ENCODE measurements at places on chromosomes 1 and 21.

DNA sequence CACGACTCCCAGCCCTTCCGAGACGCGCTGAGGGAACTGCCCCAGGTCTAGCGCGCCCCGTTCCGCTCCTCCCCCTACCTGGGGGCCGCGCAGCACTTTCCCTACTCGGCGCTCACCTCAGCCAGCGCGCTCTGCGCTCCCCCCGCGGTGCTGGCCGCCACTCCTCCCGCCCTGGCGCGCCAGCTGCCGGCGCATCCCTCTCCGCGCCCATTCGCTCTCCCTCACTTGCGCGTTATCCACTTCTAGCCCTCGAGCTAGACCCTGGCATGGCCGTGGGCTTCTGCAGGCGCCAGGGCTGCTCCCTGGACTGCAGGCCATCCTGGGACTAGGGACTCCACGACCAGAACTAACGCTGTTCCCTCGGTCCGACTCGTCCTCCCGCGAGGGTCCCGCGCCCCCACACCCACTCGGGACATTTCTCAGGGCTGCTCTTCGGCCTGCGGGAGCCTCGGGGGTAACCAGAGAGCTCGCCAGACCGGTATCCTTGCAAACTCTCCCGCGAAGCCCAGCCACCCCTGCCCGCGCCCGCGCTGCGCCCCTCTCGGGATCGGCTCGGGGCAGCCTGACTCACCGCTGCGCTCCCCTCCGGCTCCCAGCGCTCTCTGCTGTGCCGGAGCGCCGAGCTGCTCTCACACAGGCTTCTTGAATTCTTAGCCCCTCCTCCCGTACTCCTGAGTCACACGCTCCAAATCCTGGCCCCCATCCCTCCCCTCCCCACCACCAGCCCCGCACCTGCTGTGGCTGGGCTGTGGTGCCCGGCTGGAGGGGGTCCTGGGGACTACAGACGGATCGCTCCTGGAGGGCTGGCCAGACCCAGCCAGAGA is at the start of gene NGF:
Gene NGF (minus strand): TSS at position 617 of the 824 bp plus-strand sequence. CDS start 51,454 bp downstream, outside the sequence.
- DNase-seq: peak; percentile 70

DNA sequence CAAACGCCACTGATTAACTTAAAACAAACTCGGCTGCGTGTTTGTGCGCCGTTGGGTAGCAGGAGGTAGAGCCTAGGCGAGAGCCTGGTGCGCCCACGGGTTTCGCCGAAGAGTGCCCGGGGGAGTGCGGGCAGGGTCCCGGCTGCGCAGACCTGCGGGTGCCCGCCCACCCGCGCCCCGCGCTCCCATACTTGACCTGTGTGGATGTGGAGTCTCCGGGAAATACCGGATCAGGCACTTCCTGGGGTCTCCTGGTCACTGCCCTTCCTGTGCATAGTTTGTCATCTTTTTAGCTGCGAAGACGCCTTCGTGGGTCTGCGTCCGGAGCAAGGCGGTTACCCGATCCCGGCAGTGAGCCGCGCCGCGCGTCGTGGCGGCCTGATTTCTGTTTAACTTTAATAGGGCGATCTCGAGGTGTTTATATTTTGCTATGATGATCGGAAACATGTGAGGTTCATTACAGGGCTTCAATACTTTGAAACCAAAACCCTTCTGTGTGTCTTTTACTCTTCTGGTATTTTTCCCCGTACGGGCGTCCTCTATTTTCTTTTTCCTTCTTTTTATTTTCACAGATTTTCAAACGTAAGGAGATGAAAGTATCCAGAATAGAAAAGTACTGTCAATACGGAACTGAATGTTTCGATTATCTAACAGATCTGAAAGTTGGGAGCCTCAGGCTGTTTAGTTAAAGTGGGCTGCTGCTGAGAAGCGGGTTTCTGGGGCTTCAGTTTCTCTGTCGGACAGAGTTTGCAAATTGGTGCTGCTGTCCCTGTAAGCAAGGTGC is 15.2 kb downstream of the NR5A2 start:
- no peak for DNase-seq

- no peak for DNase-seq
These were observed 15.2 kb downstream of the DDX20 start for GRCh38 chr1:111770916-111771315.

GRCh38 chr1:53381790-53382401 is 54.0 kb upstream of the LRP8 start:
- no peak for DNase-seq

- no peak for DNase-seq
These were observed 62.3 kb downstream of the PTGS2 start for GRCh38 chr1:186617926-186618325.

GRCh38 chr1:174426153-174426552 is 21.6 kb upstream of the GPR52 start:
- no peak for DNase-seq

DNA sequence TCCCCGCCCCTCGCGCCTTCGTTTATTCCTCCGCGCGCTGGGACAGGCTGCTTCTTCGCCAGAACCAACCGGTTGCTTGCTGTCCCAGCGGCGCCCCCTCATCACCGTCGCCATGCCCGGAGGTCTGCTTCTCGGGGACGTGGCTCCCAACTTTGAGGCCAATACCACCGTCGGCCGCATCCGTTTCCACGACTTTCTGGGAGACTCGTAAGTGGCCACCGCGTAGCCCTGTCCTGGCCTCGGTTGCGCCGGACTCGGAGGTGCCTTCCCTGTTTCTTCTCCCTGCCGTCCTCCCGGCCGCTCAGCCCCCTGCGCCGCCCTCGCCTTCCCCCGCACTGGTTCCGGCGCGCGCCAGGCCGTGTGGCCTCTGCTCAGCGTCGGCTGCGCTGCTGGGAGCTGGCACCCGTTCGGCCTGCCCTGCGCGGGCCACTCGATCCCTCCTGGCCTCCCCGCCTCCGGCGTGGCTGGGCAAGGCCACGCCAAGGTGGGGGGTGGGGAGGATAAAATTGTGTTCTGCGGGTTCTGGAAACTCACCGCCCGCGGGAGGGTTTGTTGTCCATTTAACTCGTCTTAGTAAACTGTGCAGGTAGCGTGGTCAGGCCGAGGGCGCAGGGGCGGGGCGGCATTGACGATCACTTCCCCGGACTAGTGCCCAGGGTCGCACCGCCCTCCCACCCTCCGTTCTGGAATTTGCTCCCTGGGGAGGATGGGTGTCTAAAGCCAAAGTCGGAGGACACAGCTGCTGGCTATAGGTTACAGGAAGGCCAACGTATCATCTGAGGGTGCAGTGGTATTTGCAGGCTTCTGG is at the start of gene PRDX6:
Gene PRDX6 (plus strand): TSS at position 50 of the 808 bp plus-strand sequence. CDS start 63 bp downstream, at position 113.
- DNase-seq: peak; percentile 93

DNA sequence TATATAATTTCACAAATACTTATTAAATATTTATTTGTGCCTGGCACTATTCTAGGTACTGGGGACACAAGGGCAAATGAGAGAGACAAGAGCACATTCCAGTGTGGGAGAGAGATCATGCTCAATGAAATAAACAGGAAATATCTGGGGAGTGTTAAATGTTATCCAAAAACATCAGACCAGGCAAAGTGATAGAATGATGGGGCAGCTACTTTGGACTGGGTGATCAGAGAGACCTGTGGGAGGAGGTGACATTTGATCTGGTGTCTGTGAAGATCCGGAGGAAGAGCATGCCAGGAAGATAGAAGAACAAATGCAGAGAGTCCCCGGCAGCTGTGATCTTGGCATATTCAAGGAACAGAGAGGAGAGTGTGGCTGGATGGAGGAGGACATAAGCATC is 27.5 kb upstream of the GNG12 start:
- no peak for DNase-seq

- DNase-seq: no peak
These were observed 184.2 kb downstream of the MATN1 start for GRCh38 chr1:30538993-30539867.

GRCh38 chr1:244239261-244239770 is 188.2 kb downstream of the ZBTB18 start:
- peak; percentile 86 for DNase-seq

DNA sequence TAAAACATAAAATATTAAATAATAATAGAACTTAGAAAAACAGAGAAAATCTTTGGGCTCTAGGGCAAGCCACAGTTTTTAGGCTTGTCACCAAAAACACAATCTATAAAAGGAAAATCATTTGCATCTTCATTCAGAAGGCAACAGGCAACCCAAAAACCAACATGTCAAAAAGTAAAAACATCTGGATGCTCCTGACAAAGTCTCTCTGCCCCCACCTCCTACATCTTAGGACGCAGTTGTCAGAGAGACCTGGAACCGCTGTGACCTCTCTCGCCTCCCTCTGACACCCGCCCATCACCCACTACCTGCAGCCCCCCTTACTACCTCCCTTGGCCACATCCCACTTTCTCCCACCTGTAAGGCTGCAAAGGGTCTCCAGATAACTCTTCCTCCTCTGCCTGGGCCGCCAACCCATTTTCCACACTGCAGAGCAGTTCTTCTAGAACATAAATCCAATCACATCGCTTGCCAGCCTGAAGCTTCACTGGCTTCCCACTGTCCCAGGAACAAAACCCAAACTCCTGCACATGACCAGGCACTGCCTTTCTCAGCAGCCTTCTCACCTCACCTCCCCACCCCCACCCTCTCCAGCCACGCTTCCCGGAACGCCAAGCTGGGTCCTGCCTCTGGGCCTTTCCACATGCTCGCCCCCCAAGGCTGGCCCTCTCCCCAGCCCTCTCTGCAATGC is 14.7 kb downstream of the PRDM15 start:
- DNase-seq: no peak

DNA sequence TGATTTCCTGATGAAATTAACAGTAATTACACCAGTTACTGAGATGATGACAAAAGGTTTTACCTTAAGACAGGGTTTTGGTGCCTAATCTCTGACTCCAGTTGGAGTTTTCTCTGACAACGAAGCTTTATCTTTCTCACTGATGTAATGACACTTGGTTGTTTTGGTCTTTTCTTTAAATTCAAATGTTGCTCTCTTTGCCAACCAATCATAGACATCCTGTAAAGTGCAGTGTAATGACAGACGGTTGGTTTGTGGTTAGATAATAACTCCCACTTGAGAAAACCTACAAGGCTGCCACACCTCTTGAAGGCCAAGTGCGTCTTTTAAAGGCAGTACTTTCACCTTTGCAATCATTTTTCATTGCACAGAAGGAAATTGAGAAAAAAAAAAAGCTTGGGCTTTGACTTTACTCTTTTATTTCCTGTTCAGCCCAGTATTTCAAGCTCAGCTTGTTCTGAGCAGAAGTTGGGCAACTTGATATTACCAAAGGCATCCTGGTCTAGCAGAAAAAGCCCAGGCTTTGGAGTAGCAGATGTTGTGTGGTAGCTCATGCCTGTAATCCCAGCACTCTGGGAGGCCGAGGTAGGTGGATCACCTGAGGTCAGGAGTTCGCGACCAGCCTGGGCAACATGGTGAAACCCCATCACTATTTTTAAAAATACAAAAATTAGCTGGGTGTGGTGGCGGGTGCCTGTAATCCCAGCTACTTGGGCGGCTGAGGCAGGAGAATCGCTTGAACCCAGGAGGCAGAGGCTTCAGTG is 14.9 kb downstream of the PDIK1L start:
- DNase-seq: no peak

DNA sequence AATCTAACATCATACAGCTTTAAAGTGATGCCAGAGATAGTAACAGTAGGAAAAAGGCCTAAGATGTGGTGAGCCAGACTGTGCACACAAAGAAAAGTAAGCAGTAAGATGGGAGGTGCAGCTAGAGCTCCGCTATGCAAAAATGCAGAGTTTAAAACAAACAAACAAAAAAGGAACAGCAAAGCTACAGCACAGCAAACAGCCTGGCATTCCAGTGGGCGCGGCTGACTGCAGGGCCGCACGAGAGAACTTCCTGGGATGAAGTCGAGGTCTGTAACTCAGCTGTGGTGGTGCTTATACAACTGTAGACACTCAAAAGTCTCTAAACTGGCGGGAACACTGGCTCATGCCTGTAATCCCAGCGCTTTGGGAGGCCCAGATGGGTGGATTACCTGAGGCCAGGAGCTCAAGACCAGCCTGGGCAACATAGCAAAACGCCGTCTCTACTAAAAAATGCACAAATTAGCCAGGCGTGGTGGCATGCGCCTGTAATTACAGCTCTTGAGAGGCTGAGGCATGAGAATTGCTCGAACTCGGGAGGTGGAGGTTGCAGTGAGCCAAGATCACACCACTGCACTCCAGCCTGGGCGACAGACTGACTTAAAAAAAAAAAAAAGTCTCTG is 30.1 kb downstream of the PRDM15 start:
- DNase-seq: no peak

DNA sequence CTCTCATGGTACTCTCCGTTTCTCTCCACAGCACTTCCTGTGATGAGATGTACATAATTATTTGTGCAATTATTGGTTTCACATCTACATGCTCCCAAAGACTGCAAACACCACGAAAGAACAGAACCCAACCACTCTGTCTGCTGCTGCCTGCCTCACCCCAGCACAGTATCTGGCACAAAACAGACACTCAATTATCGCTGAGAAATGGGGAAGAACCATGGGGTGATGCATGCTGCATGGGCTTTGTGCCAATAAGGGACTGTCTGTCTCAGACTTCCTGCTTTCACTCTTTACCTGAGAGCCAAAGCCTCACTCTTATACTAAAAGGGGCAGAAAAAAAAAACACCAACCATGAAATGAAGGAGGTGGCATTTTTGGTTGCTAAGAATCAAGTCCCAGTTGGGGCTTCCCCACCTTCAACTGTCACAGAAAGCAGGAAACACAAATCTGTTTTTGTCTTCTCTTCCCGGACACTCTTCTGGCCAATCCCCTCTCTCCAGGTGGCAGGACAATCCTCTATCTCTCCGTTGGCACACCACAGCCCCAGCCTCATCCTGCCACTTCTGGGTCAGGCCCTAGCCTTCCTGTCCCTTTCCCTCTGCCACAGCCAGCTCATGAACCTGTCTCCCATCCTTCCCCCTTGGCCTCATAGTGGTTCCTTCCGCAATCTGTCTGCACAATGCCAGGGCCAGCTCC is 82.0 kb downstream of the TGFBR3 start:
- DNase-seq: peak; percentile 44

DNA sequence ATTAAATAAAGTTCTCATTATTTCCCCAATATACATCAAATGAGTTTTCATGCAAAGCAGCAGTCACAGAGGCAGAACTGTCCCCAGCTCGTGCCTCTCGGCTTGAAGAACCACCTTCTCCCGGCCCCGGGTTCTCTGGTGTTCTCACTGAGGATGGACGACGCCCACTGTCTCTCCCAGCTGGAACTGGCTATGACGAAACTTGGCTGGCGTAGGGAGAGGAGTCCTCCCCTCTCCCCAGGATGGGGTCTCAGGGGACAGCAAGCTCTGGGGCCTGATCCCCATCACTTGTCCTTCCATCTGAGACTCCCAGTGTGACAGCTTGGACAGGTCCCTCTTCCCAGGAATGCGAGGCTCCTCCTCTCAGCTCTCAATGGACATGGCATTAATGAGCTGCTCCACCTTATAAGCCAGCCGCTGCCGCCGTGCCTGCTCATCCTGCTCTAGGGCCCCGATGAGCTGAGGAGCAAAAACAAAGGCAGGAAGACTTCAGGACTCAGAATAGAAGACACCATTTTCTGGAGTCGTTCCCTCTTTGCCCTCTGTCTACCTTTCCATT is 116.0 kb upstream of the CD34 start:
- DNase-seq: no peak

Measured in NCI-H146 (cell line).